ENCODE measurements at places on chromosomes 6 and 20.
A peak's percentile ranks its signal among the peaks of the same experiment; 100 is the strongest.

DNA sequence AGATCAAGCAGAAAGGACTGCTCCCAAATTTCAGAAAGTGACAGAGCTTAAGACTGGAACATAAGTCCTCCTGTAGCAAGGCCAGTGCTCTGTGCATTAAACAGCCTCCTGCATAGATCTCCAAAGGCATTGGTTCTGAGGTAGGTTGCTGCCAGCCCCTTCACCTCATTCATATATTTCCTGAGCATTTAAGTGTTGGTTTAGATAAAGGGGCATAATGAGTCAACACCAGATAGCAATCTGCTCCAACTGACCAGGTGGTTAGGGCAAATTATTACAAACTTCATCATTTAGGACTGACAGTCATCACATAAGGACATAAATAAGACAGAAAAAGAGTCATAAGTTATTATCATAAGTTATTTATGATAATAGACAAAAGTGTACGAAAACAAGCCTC lies 10.7 kb downstream of the PTPRK start:
- no peak for DNase-seq

DNA sequence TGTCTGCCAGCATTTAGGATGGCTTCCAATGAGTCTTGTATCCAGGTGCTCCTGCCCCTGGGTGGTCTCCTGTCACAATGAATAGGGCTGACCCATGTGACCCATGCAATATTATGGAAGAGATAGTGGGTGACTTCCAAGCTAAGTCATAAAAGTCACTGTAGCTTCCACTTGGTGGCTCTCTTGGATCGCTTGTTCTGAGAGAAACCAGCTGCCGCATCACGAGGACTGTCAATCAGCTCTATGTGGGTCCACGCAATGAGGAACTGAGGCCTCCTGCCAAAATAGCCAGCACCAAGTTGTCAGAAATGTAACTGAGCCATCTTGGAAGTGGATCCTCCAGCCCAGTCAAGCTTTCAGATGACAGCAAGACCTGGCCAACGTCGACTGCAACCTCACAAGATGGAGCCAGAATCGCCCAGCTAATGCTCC lies 14.9 kb upstream of the MATN4 start:
- peak; percentile 63 for DNase-seq

GRCh38 chr20:33181482-33182093 lies 13.6 kb downstream of the BPIFA2 start:
- DNase-seq: no peak

- DNase-seq: no peak
Measured at GRCh38 chr6:97049253-97050011, 124.9 kb downstream of the KLHL32 start.

DNA sequence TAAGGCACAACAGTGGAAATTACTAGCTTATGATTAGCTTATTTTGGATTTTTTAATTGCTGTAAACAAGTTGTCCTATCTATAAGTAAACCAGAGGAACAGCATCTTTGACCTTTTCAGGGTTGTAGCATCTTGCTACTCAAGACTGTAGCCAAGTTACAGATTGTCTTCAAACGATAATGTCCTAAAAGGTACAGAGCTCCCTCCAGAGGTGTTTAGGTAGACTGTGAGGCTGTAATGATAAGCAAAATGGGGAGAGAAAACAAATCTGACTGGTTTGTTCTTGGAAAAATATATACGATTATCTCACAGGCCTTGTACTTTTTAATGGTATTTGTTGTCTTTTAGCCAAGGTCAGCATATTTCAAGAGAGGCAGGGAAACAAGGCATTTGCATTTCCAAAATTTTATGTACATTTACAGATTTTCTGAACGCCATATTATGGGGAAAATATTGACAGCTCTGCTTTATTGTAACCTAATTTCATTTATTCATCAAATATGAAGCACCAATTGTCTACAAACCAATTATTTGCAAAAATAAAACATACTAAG lies 273.4 kb downstream of the MEI4 start:
- DNase-seq: no peak

DNA sequence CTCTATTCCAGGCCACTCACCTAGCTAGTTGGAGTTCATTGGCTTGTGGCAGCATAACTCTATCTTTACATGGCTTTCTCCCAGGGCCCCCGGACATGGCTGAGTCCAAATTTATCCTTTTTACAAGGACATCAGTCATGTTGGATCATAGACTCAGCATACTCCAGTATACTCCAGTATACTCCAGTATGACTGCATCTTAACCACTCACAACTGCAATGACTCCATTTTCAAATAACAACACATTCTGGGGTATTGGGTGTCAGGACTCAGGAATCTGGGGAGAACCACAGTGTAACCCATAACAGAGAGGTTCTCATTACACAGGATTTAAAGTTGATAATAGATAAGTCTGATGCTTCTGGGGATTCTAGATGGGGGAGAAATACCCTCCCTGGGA lies 53.8 kb upstream of the TSHZ2 start:
- DNase-seq: no peak

DNA sequence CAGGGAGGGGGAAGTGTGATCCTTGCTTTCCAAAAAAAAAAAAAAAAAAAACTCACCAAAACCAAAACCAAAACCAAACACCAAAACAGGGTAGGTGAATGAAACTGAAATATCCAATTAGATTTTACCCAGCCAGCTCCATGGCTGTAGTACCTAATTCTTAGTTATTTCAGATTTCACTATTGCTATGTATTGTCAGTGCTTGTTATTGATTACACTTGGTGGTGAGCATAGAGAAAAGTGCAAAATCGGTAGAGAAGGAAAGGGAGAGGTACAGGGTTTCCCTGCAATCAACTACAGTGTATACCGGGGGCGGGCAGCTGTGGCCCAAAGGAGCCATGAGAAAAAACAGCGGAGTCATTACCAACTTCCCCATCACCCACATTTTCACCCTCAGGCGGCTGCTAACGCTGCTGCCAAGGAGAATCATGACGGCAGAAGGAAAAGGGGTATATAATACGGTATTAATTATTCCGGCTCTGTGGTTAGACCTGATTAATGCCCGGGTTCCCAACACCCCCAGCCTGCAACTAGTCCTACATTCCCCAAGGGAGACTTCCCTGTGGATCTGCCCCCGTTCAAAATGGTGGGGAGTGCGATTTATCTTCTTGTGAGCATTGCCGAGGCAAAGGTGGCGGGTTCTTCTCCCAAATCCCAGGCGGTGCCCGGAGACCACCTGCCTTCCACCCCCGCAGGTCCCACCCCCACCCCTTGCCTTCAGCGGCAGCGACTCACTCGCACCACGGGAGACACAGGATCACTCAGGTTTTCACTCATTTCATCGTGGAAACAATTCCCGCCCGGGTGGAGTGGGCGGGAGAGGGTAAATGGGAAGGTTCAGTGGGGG lies at the start of gene C6orf62:
Gene C6orf62 (minus strand): TSS at position 30 of the 847 bp plus-strand sequence. CDS start 486 bp downstream, outside the sequence.
- DNase-seq: peak; percentile 44

- no peak for DNase-seq
Measured at GRCh38 chr6:37783025-37783855, 36.3 kb upstream of the ZFAND3 start.

All from NCI-H2029 (cell line).